HepG2 (cell line): ENCODE measurements at places on chromosomes 5 and 9. TPM values are rescaled to one million over a fixed set of nuclear protein-coding genes. Genes with fewer than 3 reads are reported as not detected.
A peak's percentile ranks its signal among the peaks of the same experiment; 100 is the strongest.

DNA sequence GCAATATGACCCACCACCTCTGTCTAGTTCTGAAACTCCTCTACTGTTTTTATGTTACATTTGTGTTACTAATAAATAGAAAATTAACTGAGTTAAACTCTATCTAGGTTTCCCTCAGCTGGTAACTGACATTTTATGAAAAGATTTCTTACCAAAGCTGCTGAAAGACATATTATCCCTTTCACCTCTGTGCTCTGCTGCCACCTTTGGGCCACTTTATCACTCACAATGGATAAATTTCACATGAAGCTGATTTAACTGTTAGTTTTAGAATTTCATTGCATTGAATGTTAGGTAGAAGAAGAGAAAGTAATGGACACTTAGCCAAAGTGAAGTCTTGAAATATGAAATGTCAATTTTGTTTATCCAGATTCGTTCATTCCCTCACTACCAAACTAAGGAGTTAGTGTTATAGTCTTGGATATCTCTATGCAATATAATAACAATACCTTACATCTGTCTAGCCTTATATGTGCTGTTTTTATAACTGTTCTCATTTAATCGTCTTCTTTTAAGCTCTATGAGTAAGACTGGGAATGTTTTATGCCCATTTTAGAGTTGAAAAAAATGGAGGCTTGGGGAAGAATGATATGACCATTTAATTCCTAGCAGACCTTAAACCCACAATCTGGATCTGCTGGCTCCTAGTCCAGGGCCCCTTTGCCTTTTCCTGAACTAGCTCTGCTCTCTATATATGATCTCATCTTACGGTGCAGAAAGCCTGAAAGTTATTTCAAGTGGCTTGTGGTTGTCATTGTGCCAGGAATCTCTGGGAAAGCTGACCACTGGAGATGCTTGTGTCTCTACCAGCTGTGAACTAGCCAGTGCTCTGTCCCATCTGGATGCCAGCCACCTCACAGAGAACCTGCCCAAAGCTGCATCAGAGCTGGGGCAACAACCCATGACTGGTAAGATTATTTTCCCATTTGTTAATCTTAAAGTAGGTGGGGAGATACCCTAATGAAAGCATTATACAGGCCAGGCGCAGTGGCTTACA is 97.1 kb downstream of the GOLPH3 start:
- DNase-seq: peak; percentile 27

- no peak for DNase-seq
Observed at GRCh38 chr5:94910721-94911120, 292.3 kb downstream of the SLF1 start.

Gene SOX30
- not detected in 2 replicates for total RNA-seq

- DNase-seq: no peak
Observed at GRCh38 chr5:137858223-137858916, 9.3 kb upstream of the MYOT start.

DNA sequence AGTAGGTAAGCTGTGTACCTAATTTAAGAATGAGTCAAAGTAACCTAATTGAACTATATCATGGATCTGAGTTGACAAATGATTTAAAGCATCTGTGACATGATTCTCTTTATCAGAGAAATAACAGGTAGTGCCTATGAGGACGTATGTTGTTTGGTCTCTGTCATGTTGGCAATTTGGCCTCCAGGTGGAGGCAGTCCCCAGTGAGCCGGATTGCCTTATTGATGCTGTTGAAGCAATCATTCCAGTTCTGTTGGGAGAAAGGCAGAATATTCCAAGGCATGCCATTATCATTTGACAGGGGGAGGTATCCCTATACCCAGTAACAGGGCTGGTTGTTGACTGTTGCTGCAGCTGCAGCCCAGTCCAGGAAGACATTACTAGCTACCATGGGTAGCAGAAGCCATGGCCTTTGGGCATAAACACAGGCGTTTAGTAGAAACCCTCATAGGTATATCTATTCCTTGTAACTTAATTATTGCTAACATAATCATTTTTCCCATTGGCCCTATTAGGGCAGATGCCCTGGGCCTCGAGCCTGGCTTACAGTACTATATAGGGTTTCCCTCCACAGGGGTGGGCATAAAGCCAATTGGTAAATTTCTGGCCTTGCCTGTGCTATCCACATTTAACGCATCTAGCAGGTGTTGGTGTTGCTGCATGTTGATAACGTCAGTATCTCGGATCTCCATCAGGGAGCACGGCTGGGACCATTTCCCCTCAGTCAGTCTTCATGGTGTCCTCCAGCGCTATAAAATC is 12.2 kb upstream of the SLC22A4 start:
- no peak for DNase-seq

Gene TGFBI
- 138 and 275 TPM in 2 replicates for total RNA-seq

- no peak for DNase-seq
Observed at GRCh38 chr9:105297442-105298075, 53.1 kb downstream of the SLC44A1 start.

GRCh38 chr5:89458332-89458656 is 575.3 kb upstream of the MEF2C start:
- DNase-seq: no peak

Gene ZNF483
- 9.5 and 15.7 TPM in 2 replicates for total RNA-seq

Gene CRHBP
- total RNA-seq: not detected in 2 replicates

Gene TAF11L5
- not detected in 2 replicates for total RNA-seq

Gene SPINK4
- total RNA-seq: 0.53 and 0.98 TPM in 2 replicates

- peak; percentile 10 for DNase-seq
Observed at GRCh38 chr9:135864447-135865049, 42.8 kb downstream of the CAMSAP1 start.
